Substantia nigra (tissue), 51 donors: ENCODE measurements at places on chromosomes 2 and 18.

DNA sequence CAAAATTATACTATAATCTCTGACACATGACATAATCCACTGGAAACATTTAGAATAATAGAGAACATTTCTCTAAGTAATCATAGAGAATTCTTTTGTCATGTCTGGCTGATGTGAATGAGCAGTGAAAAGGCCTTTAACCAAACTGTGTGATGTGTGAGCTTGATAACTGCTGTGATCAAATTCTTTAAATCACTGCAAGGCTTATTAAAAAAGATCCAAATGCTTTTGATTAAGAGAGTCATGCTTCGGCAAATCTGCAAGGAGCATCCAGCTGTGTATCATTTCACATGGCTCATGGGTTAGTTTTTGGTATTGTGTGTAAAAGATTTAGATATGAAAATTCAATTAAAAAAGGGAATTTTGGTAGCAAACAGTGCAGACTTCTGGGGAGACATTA, 58.6 kb upstream of the TFPI start:
- DNase-seq = no peak

DNA sequence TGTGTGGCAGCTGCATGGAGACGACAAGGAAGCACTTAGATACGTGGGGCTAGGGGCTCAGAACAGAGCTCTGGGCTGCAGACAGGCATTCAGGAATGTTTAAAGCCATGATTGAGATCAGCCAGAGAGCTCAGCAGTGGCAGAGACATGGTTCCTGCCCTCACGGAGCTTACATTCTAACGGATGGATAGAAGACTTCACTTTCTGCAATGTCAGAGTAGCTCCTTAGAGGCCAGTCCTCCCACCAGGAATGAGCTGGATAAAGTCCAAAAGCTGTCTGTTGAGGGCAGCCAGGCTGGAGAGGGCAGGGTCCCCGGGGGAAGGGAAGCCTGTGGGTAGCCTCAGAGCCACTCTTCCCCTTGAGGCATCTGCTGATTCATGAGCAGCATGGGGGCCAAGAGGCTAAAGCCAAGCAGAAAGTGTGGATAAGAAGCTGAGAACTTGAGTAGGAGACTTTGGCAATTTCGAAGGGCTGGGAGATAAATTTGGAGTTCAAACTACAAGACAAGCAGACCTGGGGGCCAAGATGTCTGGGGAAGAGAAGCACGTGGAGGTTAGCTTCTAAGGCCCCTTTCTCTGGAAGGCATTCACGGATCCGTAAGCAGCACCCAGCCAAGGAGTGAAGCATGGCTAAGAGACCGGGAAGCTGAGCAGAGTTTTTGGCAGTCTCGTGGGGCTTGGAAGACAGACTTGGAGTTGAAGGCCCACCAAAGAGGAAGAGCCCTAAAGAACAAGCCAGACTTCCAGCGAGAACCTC, 9.7 kb upstream of the CIB4 start:
- DNase-seq = no peak

DNA sequence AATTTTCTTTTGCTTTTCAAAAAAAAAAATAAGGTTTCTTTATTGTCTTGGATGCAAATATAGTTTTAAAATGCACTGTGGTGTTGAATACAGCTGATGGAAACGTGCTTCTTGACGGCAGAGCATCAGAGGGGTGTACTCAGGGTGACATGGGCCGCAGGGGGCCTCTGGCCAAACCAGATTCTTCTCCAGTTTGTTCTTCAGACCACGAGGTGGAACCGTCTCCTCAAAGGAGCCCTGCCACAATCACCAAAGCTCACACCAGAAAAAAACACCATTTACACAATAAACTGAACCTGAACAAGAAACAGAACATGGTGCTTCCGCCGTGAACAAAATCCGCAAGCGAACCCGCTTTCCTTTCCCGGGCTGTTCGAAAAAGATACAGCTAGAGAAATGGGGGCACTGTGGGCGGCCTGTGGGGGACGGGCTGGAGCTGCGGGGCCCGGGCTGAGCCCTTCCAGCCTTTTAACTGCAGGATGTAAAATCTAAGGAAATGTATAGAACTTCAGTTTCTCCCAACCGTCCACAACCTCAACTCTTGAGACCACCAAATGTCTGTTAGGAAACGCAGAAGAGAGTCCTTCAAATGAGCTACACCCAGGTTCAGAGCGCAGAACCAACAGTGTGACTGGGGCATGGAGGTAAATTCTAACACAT, 34.5 kb downstream of the PSMG2 start:
- DNase-seq = no peak

DNA sequence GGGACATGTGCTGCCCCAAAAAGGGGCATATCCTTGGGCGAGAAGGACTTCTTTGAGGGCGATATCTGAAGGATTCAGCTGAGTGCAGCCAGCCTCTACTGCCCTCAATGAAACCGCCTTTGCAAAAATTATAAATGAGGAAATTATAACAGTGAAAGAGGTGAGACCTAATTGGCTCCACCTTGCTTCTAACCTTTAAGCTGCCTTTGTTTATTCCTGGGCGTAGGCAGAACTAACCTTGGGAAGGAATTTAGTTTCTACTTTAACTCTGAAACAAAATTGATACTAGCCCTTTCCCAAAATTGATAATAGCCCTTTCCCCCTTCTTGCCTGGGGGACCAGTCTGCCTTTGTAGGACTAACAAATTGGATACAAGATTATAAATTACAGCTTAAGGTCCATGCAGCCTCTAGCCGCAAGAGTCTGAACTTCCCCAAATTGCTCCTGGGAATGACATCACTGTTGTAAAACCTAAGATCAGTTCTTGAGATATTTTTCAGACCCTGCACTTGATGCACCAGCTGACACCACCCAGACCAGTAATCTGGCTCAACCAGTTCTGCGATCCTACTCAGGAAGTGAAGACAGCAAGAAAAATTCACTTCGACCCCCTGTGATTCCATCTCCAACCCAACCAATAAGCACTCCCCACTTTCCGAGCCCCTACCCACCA, 36.0 kb upstream of the ASAP2 start:
- no peak for DNase-seq

- no peak for DNase-seq
Observed at GRCh38 chr2:190859347-190860297, 21.0 kb upstream of the GLS start.

DNA sequence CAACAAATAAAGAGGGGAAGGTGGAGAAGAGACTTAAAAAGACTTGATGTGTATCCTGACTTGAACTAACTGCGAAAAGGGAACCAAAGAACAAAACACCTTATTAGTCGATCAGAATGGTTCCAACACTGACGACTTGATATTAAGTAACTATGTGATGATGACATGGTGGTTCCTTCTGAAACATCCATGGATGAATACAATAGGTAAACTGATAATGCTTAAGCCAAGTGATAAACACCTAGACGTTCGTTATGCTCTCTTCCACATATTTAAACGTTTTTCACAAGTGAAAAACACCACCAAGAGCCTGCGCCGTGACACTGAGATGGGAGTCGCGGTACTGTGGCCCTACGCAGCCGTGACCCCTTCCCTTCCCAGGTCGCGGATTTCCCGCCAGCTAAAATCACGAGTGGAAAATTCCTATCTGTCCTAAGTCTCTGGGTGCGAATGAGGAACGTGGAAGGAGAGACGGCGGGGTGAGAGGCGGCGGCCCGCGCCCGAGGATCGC, 797 bp downstream of the TTC32 start:
- DNase-seq = no peak

GRCh38 chr2:126932529-126932928, 33.8 kb downstream of the TEX51 start:
- no peak for DNase-seq

DNA sequence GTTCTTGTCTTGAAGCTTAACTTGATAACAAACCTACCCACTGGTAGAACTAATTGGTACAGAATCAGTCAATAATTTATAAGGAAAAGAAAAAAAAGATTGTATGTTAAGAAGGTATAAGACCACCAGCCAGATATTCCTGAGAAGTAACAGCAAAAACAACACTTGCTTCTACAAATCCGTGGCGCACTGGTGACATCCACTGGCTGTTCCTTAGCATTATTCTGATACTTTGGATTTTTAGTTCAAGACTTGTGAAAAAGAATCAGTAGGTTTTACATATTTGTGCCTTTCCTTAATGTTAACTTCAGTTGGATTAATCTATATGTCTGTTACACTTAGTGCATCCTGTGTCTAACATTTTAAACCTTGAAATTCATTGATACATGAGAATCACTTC, 141.8 kb downstream of the GRB14 start:
- DNase-seq = peak; percentile 11

DNA sequence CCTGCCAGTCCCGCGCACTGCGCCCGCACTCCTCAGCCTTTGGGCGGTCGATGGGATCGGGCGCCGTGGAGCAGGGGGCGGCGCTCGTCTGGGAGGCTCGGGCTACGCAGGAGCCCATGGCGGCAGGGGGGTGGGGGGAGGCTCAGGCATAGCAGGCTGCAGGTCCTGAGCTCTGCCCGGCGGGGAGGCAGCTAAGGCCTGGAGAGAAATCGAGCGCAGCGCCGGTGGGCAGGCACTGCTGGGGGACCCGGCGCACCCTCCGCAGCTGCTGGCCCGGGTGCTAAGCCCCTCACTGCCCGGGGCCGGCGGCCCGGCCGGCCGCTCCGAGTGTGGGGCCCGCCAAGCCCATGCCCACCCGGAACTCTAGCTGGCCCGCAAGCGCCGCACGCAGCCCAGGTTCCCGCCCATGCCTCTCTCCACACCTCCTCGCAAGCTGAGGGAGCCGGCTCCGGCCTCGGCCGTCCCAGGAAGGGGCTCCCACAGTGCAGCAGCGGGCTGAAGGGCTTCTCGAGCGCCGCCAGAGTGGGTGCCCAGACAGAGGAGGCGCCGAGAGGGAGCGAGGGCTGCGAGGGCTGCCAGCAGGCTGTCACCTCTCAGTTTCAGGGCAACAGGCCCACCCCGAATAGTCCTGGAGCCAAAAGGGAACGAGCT, 74.1 kb downstream of the PSMG2 start:
- DNase-seq = no peak

DNA sequence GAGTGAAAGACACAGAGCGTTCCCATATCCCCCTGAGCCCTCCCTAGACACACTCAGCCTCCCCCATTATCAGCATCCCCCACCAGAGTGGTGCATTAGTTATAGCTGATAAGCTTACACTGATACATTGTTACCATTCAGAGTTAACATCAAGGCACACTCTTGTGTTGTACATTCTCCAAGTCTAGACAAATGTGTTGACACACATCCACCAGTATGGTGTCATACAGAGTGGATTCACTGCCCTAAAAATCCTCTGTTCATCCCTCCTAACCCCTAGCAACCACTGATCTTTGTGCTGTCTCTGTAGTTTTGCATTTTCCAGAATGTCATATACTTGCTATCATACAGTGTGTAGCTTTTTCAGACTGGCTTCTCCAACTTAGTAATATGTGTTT, 78.0 kb upstream of the RPL31 start:
- DNase-seq = no peak

- no peak for DNase-seq
Observed at GRCh38 chr2:58900246-58901027, 659.3 kb upstream of the FANCL start.

DNA sequence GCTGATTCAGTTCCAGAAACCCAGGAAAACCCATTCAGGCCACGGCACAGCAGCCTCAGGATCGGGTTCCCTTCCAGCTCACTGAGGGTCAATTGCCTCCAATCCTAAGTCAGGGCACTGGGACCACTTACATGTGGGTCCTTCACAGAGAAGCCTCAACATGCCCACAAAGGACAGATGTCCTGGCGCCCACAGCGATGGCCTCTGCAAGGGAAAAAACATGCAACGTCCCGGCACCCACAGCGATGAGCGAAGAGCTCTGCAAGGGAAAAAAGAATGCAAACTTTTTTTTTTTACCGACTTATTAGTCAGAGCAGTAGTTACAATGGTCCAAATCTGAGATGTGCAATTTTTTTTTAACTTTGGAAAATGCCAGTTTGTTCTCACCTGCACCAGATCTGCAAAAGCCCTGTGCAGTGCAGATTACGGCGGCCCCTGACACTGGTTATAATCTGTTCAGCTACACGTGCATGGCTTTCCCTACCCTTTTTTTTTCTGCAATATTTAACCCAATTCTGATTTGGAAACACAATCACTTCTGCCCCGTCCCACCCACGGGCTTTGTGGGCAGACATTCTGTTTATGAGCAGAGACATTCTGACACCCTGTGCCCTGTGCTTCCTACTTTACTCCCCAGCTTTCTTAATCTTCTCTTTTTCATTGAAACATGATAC, 159.3 kb upstream of the SALL3 start:
- DNase-seq = no peak

DNA sequence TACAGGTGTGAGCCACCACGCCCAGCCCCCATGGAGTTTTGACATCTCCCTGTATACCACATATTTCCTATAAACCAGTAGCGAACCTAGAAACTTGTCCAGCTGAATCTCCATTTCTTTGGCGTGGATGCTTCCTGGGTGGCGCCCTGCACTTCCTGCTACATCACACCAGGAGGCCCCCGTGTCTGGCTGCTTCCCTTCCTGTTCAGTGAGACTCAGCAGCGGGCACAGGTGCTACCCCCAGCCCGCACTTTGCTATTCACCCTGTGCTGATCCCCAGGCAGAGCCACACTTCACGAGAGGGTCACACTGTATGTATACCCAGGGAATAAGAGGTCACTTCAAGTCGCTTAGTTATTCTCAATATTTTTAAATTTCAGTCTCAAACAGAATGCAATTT, 35.0 kb downstream of the CYP27C1 start:
- DNase-seq = no peak

DNA sequence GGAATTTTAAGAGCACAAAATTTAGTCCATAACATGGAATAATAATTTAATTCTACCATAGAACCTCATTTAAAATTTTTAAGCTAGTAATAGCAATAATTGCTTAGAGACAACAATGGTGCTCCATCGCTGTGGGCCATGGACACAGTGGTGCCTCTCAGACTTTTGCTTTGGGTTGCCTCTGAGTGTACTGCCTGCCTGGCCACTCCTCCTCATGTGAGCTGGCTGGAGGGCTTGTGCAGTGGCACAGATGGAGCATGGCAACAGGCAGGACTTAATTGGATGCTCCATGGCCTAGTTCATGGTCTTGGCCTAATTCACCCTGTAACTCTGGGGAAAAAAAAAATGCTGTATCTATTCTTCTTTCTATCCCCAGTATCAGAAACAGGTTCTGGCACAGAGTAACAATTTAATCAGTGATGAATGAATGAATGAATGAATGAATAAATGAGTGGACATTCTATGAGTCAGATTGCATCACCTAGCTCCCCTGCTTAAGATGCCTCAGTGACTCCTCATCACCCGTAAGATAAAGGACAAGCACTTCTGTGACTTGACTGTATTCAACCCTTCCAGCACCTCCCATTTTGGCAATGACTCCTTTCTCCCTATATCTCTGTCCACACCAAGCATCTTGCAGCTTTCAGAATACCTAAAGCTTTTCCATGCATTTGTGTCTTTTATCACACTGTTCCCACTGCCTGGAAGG, 211.8 kb upstream of the SLC14A2 start:
- no peak for DNase-seq
